Posterior cingulate gyrus (tissue), 11 donors: ENCODE measurements at places on chromosomes 13 and 19.

DNA sequence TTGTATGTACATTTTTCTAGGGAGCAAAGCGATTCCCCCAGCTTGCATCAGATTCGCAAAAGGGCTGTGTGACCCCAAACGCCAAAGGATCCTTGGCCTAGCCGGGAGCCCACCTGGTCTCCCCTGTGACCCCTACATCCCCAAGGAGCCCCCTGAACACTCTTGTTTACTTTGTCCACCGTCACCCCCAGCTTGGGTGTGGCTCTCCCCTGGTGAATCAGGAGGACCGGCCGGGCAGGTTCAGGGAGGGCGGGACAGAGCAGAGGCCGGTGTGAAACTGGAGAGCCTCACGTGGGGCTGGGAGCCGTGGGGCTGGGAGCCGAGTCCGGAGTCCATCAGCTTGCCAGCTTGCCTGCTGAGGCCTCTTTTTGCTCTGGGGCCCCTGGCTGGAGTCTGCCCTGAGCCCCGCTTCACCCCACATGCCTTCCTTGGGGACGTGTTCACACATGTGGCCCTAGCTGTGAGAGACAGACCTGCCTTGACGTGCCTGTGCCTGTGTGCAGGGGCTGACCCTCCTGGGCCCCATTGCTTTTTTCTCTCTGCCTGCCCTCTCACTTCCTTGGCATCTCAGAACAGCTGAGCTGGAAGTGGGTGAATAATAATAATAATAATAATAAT, 2.0 kb downstream of the ITPKC start:
- peak; percentile 72 for DNase-seq

GRCh38 chr13:38590796-38591507, 95.9 kb upstream of the FREM2 start:
- no peak for DNase-seq

GRCh38 chr19:6273701-6274601, 5.8 kb downstream of the MLLT1 start:
- DNase-seq = peak; percentile 90

DNA sequence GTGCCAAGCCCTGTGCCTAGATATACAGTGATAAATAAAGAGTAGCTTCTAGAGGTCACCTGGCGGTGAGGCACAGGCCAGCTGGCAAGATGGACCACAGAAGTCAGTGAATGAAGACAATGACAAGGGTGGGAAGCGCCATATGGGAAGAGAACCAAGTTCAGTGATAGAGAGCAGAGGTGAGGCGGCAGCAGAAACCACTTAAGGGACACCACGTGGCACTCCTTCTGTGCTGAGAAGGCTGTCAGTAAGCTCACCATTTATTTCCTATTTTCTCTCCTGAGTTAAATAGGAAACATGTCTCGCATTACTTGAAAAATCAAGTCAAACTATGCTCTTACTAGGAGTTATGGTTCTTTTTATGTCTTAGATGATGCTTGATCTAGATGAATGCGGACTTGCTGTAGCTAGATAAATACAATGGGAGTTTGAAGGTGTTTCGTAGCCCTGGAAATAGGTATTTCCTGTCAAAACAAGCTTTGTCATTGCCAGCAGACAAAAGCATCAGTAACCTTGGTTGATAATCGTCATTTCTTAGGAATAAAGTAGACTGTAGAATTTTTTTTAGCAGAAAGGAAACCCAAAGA, 17.8 kb downstream of the ALOX5AP start:
- DNase-seq = no peak

DNA sequence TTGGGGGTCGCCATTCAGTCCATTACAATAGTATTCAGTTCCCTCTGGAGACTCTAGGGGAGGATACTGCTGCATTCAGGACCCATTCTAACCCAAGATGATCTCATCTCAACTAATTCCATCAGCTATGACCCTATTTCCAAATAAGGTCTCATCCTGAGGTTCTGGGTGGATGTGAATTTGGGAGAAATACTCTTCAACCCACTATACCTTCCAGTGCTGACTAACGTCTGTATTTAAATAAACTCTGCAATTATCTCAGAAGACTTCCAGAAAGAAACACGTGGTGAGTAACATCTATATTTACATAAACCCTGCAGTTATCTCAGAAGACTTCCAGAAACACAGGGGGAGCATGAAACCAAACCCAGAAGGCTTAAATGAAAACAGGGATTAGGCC, 1300.7 kb downstream of the PCDH9 start:
- no peak for DNase-seq

- no peak for DNase-seq
Observed at GRCh38 chr19:49890349-49891311, 6.1 kb downstream of the IL4I1 start.

DNA sequence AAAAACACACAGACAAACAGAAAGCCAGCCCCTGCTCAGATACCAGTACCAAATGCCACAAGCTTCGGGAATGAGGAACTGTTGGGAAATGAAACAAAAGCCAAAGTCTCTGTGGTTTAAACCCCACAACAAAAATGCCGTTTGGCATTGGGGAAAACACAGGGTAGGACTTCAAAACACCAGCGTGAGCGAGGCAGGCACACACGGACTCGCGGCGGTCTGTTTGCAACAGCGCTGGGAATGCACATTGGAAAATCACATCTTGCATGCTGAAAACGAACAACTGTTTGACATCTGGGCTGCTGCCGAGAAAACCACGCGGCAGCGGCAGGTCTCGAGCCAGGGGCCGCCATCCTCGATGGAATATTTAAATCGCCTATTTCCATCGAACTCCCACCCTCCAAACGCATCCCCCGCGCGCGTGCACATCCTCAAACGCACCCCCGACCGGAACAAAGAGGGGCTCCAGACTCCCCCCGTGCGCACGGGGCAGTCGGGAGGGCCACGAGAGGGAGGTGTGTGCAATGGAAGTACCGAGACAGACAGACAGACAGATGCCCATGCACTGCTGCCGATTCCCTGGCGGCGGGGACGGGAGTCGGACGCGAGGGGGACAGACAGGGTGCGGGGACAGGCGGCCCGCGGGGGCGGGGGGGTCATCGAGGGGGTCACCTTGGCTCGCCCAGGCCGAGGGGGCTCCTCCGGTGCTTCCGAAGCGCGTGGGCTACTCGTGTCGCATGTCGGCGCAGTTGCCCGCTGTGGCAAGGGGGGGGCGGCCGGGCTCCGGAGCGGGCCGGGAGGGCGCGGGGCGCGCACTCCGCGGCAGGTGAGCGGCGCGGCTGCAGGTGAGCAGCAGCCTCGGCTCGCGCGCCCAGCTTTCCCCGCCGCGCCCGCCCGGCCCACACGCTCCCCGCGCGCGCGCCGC, at the start of gene GPR12:
Gene GPR12 (minus strand): TSS at position 880 of the 925 bp plus-strand sequence. CDS start 959 bp downstream, outside the sequence.
- DNase-seq = peak; percentile 28

GRCh38 chr19:4409123-4409933, 6.9 kb downstream of the CHAF1A start:
- no peak for DNase-seq

- no peak for DNase-seq
Observed at GRCh38 chr13:35716729-35717128, 240.2 kb upstream of the MAB21L1 start.
